ENCODE measurements at places on chromosomes 12 and 14. TPM values are rescaled to one million over a fixed set of nuclear protein-coding genes. Genes with fewer than 3 reads are reported as not detected.

The P2RX2 gene
- not detected for total RNA-seq

GRCh38 chr12:109767991-109768900 lies 54.6 kb downstream of the FAM222A start:
- H3K4me1 ChIP-seq = no peaks in the 10 kb centered on the region
- no peaks in the 10 kb centered on the region for H3K27me3 ChIP-seq
- H3K36me3 ChIP-seq = no peaks in the 10 kb centered on the region
- DNase-seq = no peak
- H3K27ac ChIP-seq = no peak overlapping the region
- no peak overlapping the region for H3K4me3 ChIP-seq

GRCh38 chr12:6934110-6934509 lies 6.4 kb downstream of the ATN1 start:
- H3K27me3 ChIP-seq = no peaks in the 10 kb centered on the region
- H3K4me1 ChIP-seq = peaks cover 82% of the 10 kb centered on the region
- peak overlapping the region; percentile 68 for H3K27ac ChIP-seq
- no peak for DNase-seq

GRCh38 chr14:54771411-54772027 lies 131.1 kb downstream of the GCH1 start:
- no peaks in the 10 kb centered on the region for H3K27me3 ChIP-seq
- DNase-seq = no peak
- no peaks in the 10 kb centered on the region for H3K4me1 ChIP-seq
- H3K4me3 ChIP-seq = no peak overlapping the region

The DDX47 gene
- total RNA-seq = 24.1 TPM

DNA sequence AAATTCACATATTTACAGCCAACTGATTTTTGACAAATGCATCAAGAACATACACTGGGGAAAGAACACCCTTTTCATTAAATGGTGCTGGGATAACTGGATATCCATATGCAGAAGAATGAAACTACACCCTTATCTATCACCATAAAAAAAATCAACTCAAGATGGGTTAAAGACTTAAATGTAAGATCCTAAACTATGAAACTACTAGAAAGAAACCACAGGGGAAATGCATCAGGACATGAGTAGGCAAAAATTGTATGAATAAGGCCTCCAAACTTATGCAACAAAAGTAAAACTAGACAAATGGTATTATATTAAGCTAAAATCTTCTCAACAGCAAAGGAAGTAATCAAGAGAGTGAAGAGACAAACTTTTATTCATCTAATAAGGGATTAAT lies 242.6 kb downstream of the CPNE8 start:
- no peak overlapping the region for H3K27ac ChIP-seq
- no peaks in the 10 kb centered on the region for H3K27me3 ChIP-seq
- H3K4me1 ChIP-seq = no peaks in the 10 kb centered on the region
- H3K4me3 ChIP-seq = no peak overlapping the region

The AVPR1A gene
- 0.43 TPM for total RNA-seq

- peak overlapping the region; percentile 87 for H3K27ac ChIP-seq
- no peaks in the 10 kb centered on the region for H3K4me1 ChIP-seq
- H3K4me3 ChIP-seq = peak overlapping the region; percentile 63
- DNase-seq = no peak
Observed at GRCh38 chr12:46267575-46267824, 1.3 kb downstream of the SLC38A1 start.

DNA sequence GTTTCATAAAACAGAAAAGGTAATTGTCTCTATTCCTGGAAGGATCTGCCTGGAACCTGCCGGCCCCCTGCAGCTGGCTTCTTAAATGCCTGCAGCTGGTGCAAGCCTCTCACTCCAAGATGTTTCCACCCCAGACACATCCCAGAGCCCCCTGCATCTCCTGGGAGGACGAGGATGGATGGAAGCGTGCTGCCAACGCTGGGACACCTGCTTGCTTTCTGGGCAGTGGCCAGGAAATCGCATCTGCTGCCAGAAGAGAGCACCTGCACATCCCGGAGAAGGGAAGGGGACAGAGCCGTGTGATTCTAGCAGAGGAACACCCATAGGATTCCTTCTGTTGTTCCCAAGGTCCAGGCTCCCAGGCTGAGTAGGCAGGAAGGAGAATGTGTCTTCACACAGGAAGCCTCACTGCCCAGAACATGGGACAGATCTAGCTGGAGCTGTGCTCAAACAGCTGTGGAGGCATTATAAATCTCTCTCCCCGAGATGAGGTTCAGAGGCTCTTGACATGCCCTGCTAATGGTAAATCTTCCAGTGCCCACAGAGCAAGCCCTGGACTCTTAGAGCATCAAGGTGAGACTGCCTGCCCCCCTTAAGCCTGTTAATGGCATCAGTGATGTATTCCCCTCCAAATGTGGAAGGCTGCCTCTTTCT lies 138.8 kb upstream of the MAP1LC3B2 start:
- no peaks in the 10 kb centered on the region for H3K27me3 ChIP-seq
- H3K4me3 ChIP-seq = no peak overlapping the region
- H3K27ac ChIP-seq = no peak overlapping the region
- H3K4me1 ChIP-seq = no peaks in the 10 kb centered on the region
- no peaks in the 10 kb centered on the region for H3K36me3 ChIP-seq

GRCh38 chr12:68953536-68953935 lies 20.6 kb upstream of the CPM start:
- H3K27ac ChIP-seq = no peak overlapping the region
- no peak for DNase-seq
- H3K4me3 ChIP-seq = no peak overlapping the region
- H3K27me3 ChIP-seq = no peaks in the 10 kb centered on the region

DNA sequence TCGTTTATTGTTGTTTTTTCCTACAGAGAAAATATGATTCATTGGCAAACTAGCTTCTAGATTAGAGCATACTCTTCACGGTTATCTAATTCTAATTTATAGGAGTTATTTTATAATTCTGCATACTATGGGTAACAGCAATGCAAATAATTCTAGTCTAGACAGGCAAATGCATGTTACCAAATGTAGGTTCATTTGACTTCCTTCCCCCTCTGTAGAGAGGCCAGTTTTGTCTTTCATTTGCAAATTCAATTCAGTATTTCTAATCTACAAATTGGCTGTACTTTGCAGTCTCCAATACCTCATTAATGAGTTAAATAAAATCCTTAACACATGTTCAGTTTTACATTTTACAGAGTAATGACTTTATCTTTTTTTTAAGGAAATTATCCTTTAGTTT lies 4.2 kb downstream of the LGMN start:
- H3K4me1 ChIP-seq = peaks cover 9% of the 10 kb centered on the region
- H3K4me3 ChIP-seq = no peak overlapping the region
- no peaks in the 10 kb centered on the region for H3K27me3 ChIP-seq
- peaks cover 23% of the 10 kb centered on the region for H3K36me3 ChIP-seq
- H3K27ac ChIP-seq = no peak overlapping the region

The SLC4A8 gene
- total RNA-seq = 0.28 TPM

The OTOGL gene
- 10.9 TPM for total RNA-seq

DNA sequence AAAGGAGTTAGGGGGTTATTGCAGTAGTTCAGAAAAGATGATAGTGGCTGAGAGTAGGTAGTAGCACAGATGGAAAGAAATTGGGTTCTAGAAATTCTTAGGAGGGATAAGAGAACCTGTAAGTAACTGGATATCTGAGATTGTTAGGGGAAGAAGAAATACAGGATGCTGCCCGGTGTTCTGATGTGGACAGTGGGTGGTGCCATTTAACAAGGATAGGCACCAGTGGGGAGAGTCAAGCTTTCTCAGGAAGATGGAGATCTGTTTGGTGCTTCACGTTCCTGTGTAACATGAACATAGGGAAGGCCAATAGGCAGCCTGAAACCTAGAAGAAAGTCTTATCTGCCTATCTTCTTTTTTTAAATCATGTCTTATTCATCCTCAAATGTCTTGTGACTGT lies 245.9 kb downstream of the NPAS3 start:
- no peak overlapping the region for H3K27ac ChIP-seq
- H3K36me3 ChIP-seq = no peaks in the 10 kb centered on the region
- no peaks in the 10 kb centered on the region for H3K4me1 ChIP-seq
- no peak overlapping the region for H3K4me3 ChIP-seq
- DNase-seq = no peak

DNA sequence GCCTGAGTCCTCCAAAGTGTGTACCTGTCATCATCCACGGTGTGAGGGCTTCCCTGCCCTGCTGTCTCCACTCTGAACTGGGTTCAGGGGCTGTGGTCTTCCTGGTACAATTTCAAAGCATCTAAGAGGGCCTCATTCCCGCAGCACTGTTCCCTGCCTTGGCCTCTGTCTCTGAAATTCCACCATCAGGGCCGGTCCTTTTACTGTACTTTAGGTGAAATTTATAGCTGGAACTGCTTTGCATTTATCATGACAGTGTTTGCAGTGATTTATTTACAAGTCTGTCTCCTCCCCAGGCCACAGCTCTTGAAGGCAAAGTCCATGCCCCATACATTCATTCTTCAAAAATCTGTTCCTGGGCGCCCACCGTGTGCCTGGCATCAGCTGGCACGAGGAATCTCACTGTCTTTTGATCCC lies 36.9 kb upstream of the NCOR2 start:
- no peaks in the 10 kb centered on the region for H3K4me1 ChIP-seq
- H3K27ac ChIP-seq = no peak overlapping the region
- H3K27me3 ChIP-seq = no peaks in the 10 kb centered on the region
- no peak overlapping the region for H3K4me3 ChIP-seq

- H3K4me1 ChIP-seq = no peaks in the 10 kb centered on the region
- no peak overlapping the region for H3K4me3 ChIP-seq
- no peaks in the 10 kb centered on the region for H3K27me3 ChIP-seq
- H3K27ac ChIP-seq = no peak overlapping the region
Observed at GRCh38 chr12:12958886-12959285, 6.9 kb upstream of the GPRC5D start.

DNA sequence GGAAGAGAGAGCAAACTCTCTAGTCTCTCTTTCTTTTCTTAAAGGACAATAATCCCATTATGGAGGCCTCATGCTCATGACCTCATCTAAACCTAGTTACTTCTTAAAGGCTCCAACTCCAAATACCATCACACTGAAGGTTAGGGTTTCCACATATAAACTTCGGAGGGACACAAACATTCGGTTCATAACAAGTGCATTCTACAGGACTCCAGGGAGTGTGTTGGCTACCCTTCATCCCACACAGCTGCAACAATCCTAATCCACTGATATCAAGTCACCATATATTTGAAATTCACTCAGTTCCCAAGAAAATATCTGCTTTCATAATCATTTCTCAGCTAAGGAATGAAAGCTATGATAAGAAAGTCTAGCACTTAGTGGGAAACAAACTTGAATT lies 265.9 kb upstream of the PLEKHG7 start:
- no peak overlapping the region for H3K4me3 ChIP-seq
- H3K27ac ChIP-seq = no peak overlapping the region
- H3K4me1 ChIP-seq = no peaks in the 10 kb centered on the region
- no peaks in the 10 kb centered on the region for H3K36me3 ChIP-seq

DNA sequence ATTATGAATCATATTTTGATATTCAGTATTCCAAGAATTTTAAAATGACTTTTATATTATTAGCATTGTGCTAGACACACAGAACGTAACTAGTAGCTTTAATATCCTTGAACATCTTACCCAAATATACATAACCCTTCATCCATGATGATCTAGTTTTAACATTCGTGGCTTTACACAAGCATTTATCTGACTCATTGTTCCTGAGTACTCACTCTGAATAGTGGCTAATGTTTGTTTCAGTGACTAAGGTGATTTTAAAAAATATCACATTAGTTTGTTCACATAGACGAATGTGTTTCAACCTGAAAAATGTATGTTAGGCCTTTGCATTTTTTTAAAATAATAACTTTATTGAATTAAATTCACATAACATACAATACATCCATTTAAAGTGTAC lies 80.0 kb upstream of the PTPRQ start:
- H3K36me3 ChIP-seq = no peaks in the 10 kb centered on the region
- H3K27me3 ChIP-seq = no peaks in the 10 kb centered on the region
- no peaks in the 10 kb centered on the region for H3K4me1 ChIP-seq
- no peak for DNase-seq
- H3K27ac ChIP-seq = no peak overlapping the region
- no peak overlapping the region for H3K4me3 ChIP-seq

GRCh38 chr14:59905188-59905587 lies 14.8 kb upstream of the LRRC9 start:
- no peaks in the 10 kb centered on the region for H3K36me3 ChIP-seq
- H3K4me3 ChIP-seq = no peak overlapping the region
- no peak for DNase-seq
- no peaks in the 10 kb centered on the region for H3K27me3 ChIP-seq
- no peak overlapping the region for H3K27ac ChIP-seq

GRCh38 chr12:29863665-29864064 lies 79.9 kb upstream of the TMTC1 start:
- H3K27ac ChIP-seq = no peak overlapping the region
- H3K27me3 ChIP-seq = no peaks in the 10 kb centered on the region
- H3K4me1 ChIP-seq = no peaks in the 10 kb centered on the region
- H3K4me3 ChIP-seq = no peak overlapping the region

DNA sequence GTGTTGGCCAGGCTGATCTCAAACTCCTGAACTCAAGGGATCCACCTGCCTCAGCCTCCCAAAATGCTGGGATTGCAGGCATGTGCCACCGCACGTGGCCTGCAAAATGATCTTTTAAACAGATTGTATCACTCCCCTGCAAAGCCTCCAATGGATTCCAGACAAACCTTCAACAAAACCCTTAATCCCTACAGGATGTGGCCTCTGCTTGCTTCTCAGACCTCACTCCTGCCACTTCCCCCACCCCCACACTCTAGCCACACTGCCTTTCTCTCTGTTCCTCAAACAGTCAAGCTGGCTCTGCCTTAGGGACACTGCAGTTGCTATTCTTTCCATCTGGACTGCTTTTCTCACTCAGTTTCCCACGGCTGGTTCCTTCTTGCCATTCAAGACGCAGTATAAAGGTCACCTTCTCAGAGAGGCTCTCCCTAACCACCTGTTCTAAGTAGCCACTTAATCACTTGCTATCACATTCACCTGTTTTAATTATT lies 47.3 kb upstream of the TMED10 start:
- H3K27ac ChIP-seq = no peak overlapping the region
- no peak overlapping the region for H3K4me3 ChIP-seq
- DNase-seq = peak; percentile 63
- no peaks in the 10 kb centered on the region for H3K27me3 ChIP-seq
- H3K36me3 ChIP-seq = no peaks in the 10 kb centered on the region

- no peak for DNase-seq
- peak overlapping the region; percentile 50 for H3K4me3 ChIP-seq
- H3K27ac ChIP-seq = peak overlapping the region; percentile 82
- no peaks in the 10 kb centered on the region for H3K36me3 ChIP-seq
- H3K4me1 ChIP-seq = no peaks in the 10 kb centered on the region
Observed at GRCh38 chr12:52874573-52875435, 26.0 kb upstream of the KRT78 start.

GRCh38 chr14:68650404-68650994 lies 142.4 kb downstream of the ZFP36L1 start:
- peaks cover 40% of the 10 kb centered on the region for H3K4me1 ChIP-seq
- H3K4me3 ChIP-seq = no peak overlapping the region
- H3K27ac ChIP-seq = peak overlapping the region; percentile 75
- DNase-seq = no peak

GRCh38 chr12:97530245-97530644 lies 67.6 kb downstream of the RMST start:
- H3K4me3 ChIP-seq = no peak overlapping the region
